ENCODE measurements at places on chromosomes 5 and 9.

- ATAC-seq = no peak
These were observed 1216.5 kb upstream of the CDH9 start for GRCh38 chr5:28254846-28255245.

- ATAC-seq = no peak
These were observed 60.2 kb upstream of the DMAC1 start for GRCh38 chr9:7859701-7860334.

DNA sequence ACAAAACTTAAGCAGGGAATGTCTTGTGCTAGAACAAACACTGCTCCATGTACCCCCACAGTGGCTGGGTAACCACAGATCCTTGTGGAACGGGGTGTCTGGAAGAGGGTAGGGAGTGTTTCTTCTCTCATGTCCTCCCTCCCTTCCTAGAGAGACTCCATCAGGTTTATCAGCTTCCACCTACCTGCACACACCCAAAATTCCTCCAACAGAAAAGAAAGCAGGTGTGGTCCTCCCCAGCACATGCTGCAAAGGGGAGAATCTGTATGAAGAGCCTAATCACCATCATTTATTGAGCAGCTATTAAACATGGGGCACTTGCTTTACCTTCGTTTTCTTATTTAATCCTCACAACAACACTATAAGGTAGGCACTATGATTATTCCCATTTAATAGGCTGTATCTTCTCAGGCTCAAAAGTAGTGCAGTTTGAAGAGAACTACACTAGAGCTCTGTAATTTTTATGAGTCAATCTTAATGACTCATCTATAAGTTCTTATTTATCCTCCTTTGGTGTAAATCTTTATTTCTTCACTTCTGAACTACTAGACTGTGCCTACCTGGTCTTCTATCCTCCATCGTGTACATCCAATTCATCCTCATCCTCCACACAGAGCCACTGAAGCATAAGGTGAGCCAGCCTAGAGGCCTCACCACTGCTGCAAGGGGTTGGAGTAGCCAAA lies 31.6 kb downstream of the C9orf40 start:
- ATAC-seq = no peak

- ATAC-seq = no peak
These were observed 37.8 kb downstream of the UHRF2 start for GRCh38 chr9:6450641-6451375.

DNA sequence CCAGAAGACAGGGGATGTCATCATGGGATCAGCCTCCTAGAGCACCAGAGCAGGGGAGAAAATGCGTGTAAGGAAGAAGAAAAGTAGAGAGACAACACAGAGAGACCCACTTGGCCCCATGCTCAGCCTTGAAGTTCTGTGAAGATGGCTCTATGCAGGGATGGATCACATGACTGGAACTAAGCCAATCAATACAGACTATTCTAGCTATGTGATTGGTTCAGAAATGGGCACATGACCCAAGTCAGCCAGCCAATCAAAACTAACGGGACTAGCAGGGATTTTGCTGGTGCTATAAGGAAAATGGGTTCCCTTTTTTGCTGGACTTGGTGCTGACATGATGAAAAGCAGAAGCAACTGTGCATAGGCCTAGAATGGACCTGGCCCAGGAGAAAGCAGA lies 173.0 kb upstream of the TBC1D2 start:
- no peak for ATAC-seq

GRCh38 chr5:13992795-13993194 lies 48.3 kb upstream of the DNAH5 start:
- ATAC-seq = no peak

GRCh38 chr5:137815202-137815990 lies 52.3 kb upstream of the MYOT start:
- ATAC-seq = no peak

DNA sequence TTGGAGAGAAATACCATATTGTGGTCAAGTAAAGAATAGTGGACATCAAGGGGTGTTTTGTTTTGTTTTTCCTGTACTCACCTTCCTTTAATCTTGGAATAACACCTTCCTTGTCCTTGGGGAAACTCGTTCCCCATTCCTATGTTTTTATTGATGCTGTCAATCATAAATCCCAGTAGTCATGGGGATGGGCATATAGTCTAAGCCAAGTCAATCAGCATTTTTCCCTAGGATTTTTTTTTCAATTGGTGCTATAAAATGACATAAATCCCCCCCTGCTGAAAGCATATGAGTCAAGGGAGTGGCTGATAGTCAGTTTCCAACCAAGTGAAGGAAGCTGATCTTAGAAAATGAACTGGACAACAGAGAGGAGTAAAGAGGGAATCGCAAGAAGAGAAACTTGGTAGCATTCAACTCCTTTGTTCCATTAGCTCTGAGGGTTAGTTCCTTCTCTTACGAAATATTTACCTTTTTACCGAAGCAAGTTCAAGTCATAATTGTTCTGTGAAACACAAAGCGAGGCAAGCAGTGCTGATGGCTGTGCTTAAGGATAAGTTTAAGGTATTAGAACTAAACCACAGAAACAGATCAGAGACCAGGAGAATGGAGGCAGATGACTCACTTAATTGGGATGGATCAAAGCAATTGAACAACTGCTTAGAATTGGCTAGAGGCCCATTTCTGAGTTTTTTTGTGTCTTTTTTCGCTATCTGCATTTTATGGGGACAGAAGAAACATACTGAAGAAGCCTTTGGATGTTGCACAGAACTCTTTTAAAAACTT lies 218.6 kb downstream of the SEMA6A start:
- ATAC-seq = no peak

DNA sequence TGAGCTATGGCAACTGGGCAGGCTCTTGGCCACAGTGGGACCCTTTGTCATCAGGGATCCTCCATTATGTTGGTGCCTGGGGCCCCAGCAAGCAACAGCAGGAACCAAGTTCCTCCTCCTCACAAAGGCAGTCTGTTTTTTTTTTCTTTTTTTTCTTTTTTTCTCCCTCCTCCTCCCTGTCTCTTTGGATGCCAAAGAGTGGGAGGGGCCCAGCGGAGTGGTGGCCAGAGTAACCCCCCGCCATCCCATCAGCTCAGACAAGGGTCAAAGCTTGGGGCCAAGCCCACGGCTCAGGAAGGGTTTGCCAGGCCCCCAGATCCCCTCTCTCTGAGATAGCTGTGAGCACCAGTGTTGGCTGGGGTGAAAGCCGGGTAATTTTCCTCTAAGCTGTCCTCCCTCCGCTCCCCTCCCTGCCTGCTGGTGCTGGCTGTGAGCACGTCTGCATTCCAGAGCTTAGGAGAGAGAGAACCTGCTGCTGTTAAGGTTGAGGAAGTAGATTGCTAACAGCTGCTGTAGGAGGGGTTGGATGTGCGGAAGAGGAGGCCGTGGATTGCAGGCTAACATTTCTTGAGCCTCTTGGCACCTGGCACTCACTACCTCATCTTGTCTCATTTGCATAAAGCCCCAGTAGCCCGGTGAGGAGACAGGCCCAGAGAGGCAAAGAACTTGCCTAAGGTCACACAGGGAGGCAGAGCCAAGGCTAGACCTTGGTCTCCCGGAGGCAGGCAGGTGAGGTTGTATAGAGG lies 21.2 kb downstream of the GSN start:
- ATAC-seq = peak; percentile 20

DNA sequence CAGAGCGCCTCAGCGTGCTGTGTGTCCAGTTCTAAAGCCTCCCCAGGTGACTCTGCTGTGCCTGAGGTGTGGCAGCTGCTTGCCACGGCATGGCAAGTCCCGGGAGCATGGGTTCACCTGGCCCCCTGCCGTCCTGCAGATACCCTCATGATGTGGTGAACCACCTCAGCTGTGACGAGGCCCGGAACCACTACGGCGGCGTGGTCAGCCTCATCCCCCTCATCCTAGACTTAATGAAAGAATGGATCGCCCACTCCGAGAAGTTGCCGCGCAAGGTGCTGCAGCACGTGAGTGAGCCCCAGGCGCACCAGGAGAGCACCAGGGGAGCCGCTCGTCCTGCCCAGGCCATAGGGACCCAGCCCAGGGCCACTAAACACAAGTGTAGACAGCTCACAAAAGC lies 9.5 kb downstream of the SPACA9 start:
- no peak for ATAC-seq

DNA sequence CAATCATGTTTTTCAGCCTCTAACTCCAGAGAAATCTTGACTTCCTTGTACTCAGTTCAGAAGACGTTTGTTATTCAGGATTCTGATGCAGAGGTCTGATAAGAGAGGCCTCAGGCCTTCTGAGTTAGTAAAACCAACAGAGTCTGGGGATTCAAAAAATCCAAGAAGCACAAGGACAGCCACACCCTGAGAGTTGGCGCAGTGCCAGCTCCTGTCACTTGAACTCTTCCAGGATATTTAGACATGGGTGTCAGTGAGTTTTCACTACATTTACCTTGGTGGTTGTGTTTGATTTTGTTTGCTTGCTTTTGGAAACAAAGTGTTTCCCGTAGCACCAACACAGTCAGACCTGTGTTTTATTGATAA lies 41.6 kb upstream of the PDE8B start:
- peak; percentile 51 for ATAC-seq

DNA sequence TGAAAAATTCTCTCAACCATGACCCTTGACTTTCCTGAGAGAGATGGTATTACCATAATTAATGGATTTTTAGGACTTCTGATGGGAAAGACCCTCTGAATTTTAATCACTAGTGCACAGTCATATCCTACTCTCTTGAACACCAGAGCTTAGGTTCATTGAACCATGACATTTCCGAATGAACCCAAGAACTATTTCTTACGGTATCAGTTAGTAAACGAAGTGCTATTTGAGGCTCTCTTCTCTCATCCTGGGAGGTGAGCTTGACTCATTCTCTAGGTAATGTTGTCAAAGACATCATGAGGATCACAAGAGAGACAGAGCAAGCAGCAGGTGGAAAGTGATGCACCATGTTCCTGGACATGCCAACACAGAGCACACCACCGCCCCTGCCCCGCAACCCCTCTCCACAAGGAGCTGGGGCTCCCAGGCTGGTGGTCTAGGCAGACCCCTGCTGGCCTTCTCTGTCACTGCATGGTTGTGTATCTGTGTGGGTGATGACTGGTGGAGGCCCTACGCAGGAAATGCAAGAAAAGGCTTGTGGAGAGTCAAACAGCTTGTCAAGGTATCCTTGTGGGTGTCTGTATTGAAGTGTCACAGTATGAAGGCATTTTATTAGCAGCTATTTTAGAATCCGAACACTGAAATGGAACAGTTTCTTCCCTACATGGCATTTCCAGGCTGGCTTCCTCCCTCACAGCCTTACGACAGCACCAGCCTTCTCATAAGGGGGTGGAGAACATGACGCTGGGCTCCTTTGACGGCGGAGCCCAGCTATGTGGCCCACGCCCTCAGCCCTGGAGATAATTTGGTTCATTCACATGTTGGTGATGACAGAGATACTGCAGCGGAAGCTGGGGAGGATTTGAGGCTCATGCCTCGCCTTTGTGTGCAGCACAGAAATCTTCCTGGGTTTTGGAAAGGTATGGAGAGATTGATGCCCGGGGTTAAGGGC lies 297.6 kb downstream of the NTRK2 start:
- no peak for ATAC-seq

DNA sequence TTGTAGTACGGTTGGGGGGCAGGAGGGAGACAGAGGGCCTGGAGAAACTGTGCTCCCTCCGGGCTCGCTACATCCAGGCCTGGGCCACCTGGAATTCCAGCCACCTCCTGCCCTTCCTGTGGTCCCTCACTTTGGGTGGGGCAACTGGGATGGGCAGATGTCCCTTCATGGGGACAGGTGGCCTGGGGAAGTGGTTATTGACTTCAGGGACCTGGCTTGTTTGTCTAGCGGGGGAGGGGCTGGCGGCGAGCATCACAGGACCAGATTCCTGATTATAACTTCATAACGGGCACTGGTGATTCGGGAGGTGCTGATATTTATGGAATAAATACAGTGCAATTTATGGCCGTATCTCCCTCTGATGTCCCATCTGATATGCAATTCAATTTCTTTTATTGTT lies 20.1 kb upstream of the LAMC3 start:
- ATAC-seq = no peak

DNA sequence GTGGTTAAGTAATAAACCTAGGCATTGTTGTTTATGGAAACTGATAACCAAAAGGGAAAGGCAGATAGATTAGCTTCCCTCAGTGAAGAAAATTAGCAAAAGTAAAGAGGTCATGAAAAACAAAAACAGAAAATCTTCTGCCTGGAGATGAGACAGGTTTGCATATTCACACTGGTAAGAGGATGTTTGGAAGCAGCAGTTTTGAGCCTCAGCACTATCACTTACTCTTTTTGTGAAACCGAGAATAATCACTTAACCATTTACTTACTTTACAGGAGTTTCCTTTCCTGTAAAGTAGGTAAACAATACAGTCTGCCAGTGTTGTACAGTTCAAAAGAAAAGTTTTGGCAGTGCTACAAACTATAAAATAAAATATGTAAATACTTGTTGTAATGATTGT lies 35.5 kb upstream of the EMB start:
- ATAC-seq = no peak

DNA sequence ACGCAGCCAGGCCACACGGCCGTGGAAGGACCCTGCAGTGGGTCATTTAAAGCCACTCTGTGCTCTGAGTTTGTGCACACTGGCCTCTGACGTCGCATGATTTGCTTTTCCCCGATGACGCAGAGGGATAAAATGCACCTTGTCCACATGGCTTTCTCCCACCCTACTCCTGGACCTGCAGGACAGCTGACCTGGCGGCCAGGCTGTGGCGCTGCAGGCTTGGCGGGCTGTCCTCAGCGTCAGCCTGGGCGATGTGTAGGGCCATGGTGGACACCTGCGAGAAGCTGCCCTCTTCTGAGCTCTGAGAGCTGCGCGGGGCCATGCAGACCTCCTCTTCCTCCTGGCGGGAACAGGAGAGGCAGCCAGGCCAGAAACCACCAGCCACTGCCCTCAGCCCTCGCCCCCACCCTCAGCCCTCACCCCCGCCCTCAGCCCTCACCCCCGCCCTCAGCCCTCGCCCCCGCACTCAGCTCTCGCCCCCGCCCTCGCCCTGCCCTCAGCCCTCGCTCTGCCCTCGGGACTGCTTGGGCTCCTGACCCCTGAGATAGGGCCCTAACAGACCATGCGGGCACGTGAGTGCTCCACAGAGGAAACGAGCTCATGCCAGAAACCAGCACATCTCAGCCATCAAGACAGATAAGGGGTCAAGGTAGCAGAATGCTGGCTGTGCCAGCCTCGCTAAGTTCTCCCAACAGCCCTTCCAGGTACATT lies 20.0 kb upstream of the SCGB3A1 start:
- no peak for ATAC-seq

- no peak for ATAC-seq
These were observed 23.3 kb upstream of the MGAT1 start for GRCh38 chr5:180825768-180826525.

DNA sequence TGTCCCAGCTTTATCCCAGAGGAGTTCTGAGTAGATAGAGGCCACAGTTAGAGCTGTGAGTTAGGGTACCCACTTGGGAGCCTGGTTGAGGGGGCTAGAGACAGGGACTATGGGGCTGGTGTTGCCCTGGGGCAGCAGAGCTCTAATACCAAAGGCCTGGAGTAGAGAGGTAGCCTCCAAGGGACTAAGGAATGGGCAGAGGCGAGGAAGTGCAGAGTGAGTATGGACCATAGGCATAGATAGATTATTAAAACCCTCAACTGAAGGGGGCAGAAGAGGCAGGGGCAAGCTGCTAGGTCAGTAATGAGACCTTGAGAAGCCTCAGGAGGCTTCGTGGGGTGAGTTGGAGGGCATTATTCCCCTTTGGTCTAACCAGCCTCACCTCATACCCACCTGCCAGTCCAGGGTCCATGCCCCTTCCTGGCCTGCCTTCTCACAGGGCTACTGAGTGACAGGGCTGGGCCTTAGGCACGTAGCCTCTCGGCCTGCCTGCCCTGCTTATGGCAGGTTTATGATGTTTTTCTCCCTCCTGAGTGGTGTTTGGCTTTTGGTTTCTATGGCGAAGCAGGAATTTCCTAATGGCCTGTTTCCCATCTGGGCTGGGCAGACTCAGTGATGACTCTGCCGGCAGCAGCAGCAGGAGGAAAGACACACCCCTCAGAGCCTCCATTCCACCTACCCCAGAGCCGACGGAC lies 8.0 kb downstream of the PDLIM4 start:
- peak; percentile 81 for ATAC-seq
